Fibroblast of skin of scalp (primary cell): ENCODE measurements at places on chromosomes 7 and 10.

GRCh38 chr10:61529208-61529607 is 76.0 kb upstream of the TMEM26 start:
- peak; percentile 13 for DNase-seq

DNA sequence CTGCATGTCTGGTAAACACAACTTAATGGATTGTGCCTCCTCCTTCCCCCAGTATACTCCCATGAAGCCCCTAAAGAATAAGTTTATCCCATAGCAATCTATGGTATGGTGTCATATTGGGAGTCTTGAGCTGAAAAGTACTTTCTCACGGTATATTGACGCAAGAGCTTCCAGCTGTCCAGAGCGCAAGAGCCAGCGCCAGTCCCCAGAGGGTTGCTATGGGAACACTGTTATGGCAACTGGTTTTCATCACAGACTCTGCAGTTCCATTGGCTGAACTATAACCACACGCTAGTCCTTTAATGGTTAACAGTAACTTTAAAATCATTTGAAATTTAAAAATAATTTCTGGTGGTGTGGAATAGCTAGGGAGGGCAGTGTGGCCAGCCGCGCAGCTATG is 46.9 kb downstream of the PRPF18 start:
- peak; percentile 96 for DNase-seq

GRCh38 chr10:79063071-79063491 is 5.7 kb upstream of the ZMIZ1 start:
- no peak for DNase-seq

DNA sequence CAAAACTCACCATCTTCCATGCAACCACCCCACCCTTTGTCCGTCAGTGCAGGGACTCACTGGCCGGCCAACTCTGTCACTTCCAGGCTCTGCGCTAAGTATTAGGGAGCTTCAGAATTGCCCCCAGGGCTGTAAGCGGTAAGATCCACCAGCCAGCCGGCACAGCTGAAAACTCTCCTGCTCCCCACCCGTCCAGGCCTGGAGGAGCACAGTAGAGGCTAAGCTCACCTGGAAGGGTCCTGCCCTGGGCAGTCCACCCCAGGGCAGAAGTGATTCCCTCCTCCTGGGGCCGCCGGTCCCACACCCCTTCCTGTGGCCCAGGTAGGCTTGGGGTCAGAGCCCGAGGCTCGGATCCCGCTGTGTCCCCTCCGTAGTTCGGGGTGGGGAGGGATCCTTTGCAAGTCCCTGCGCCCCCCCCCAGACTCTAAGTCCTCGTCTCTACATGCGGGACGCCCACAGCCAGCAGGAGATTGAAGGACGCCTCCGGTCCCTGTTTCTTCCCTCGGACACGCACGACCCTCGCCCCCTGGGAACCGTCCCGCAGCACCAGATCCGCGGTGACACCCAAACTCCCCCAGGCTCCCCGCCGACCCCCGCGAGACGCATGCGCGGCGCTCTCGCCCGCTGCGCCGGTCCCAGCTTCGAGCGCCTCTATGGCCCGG is 138.9 kb downstream of the ARHGAP22 start:
- DNase-seq = no peak

DNA sequence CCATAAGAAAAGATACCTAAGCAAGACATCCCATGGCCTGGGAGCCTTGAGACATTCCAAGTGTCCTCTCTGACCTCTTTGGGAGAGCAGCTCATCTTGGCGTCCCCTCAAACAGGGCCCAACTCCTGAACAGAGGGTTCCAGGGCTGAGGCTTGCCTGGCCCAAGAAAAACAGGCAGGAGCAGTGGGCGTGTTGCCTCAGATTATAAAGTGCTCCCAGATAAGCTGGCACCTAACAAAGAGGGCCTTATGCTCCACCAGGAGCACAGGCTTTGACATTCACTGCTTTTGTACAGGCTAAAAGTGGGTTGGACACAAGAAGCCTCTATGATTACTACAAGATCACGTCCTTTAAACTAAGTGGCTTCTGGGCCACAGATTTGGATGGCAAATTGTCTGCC is 193.1 kb downstream of the FGFR2 start:
- DNase-seq = no peak

- DNase-seq = no peak
Measured at GRCh38 chr7:98551611-98552273, 65.3 kb upstream of the NPTX2 start.

DNA sequence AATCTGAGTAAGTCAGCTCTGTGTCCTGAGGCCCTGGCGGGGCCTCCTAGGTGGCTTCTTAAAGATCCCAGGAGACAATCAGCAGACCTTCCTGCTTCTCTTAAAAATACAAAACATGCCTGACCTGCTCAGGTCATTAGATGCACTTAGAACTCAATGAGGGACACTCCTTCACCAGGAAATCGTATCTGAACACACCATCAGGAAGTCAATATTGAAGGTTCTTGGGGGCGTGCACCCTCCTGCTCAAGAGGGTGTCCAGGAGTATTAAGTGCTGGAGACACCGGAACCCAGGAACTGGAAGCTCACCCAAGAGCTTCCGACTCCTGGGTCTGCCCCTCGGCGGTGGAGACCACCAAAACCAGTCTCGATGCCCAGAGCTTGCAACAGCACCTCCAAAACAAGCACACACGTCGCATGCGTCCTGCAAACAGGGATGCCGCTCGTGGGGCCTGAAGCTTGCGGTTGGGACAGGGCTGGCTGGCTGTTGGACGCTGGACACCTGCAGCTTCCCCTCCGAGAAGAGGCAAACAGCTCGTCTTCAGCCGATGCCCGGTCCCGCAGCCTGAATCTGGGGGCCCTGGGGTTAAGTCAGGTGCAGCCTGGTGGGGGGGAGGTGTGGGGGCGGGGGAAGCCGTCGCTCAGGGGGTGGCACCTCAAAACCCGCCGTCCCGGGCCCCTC is 803 bp downstream of the RAPGEF5 start:
- no peak for DNase-seq

DNA sequence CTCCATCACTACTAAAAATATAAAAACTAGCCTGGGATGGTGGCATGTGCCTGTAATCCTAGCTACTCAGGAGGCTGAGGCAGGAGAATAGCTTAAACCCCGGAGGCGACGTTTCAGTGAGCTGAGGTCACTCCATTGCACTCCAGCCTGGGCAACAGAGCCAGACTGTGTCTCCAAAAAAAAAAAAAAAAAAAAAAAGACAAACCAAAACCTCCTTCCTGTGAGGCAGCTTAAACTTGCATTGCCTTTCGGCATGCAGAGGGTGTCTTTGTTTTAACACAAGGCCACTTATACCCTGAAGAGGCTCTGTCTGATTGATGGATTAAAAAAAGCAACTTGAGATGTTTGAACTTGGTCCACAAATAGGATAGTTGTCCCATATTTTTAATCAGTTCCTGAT is 128.4 kb upstream of the RSU1 start:
- DNase-seq = peak; percentile 77

- DNase-seq = no peak
Measured at GRCh38 chr10:596725-597345, 92.6 kb downstream of the DIP2C start.

GRCh38 chr7:82397879-82398524 is 45.6 kb downstream of the CACNA2D1 start:
- DNase-seq = peak; percentile 12
